ENCODE measurements at places on chromosomes 7 and 10.

DNA sequence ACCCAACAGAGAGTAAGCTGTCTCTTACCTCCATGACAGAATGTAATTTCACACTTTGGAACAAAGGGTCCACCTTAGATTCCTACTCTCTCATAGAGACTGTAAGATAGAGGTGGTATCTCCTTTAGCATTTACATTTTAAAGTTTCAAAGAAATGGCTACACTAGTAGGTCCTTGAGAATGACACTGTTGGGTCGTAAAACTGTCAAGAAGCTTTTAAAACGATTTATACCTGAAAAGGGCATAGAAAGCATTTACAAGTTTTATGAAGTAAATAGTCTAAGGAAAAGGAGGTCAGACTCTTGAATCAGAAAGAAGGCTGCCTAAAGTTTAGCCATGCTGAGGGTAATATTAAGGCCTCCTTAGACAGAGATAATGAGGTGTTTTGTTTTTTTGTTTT, 1212.4 kb upstream of the PHF14 start:
- no peak for DNase-seq

DNA sequence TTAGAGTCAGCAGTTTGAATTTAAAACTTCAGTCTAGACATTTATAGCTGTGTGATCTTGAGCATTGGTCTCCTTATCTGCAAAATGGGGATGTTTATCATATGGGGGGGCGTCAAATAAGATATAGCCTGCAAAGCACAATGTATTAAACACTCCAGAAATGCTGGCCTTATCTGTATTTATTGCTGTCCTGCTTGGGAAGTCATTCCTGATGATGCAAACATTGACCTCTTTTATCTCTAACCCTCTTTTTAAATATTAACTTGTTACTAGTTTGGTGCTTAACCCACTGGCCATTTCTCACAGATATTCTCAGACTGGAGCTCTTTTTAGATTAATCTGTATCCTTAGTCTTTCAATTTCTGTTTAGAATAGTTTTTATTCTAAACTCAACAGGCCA, 13.2 kb downstream of the MRPS33 start:
- DNase-seq: no peak

- no peak for DNase-seq
Observed at GRCh38 chr7:3453398-3453797, 152.3 kb downstream of the SDK1 start.

DNA sequence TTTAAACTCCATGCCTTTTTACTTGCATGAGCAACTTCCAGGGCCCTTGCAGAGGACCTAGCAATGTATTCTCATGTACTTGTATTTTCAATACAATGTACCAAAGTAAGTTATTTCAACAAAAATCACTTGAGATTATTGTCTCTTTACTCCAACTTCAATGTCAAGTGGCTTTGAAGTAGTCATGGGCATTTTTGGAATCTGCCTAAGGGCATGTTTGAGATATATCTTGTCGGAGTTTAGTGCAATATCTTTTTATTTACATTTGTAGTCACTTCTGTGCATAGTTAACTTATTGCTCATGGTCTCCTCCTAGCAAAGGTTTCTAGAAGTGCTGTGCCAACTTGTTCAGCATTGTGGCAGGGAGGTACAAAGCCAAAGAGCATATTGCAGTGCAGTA, 508.7 kb upstream of the SEMA3D start:
- DNase-seq: no peak

DNA sequence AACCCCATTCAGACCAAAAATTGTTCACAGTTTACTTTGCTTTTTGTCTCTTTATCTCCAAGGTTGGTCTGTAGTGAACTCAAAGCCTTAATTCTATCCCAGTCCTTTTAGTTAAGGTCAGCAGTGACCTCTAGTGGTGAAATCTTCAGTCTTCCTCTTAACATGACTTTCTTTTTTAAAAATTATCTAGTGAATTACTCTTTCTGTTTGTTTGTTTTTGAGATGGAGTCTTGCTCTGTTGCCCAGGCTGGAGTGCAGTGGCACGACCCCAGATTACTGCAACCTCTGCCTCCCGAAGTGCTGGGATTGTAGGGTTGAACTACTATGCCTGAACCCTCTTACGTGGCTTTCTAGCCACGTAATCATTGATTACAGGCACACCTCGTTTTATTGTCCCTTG, 25.0 kb downstream of the ZNF487 start:
- no peak for DNase-seq

GRCh38 chr7:82264783-82265305, 178.7 kb downstream of the CACNA2D1 start:
- DNase-seq: no peak

DNA sequence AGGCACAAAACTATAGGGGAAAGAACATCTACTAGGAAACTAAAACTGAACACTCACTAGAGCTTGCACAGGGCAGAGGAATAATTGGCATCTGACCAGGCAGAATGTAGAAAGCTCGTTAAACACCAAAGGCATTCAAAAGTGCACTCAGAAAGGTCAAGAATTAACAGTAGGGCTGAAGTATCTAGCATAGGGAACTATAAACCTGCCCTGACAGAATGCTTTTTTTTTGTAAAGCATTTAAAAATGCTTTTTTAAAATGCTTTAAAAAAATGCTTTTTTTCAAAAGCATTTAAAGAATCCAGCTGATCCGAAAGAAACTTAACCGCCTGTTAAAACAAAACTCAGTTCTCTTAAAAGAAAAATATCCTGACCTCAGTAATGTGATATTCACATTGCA, 74.6 kb upstream of the EGFR start:
- no peak for DNase-seq

DNA sequence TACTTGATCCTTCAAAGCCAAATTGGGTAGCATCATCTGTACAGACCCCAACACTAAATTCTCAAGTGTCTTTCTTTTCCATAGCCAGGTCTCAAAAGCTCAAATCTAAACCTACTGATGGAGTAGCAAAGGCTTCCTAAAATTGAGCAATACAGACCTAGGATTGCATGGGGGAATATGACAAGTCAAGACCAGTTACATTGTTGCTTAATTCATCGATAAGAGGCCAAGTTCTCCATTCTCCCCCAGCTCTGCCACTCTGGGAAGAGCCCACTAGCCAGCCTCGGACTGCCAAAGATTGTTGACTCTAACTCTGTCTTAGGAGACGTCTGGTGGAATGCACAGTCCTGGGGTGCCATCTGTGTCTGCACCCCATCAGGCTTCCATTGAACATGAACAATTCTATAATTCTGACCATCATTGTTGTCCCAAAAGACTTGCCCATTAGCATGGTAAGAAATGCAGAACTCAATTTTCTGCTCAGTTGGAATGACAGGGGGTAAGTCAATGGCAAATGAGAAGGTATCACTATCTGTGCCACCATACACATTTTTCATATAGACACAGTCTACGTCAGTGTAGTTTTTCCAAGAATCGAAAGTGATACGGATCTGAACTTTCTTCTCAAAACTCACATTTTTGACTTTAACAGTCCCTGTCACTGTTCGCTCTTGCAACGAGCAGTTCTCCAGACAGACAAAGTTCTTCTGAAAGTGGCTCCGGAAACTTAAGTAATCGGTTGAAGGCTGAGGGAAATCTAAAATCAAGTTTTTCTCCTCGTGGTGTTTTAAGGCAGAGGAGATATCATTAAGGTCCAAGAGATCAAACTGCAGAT, 2.9 kb downstream of the PPP1R3C start:
- DNase-seq: no peak

DNA sequence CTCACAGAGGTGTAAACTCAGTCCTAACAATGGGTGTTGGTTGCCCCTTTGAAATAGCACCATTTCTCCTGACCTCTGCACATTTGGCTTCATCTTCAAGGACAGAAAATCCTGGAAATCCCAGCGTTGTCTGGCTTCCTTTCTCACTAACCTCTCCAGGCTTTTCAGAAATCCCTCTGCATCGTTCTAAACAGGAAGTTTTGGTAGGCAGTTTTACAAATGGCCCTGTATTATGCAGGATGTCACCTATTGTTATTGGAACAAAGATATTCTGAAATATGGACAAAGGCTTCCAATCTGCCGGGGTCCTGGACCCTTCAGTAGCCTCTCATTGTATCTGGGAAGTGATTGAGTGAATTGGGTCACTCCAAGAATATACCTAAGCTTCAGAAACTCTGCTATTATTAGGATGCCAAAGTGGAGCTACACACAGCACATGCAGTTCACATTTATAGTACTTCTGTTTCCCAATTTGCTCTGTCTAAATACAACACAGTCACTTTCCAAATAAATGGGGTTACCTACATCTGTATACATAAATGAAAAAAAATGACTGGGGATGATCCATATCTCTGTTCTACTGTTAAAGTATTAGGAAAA, 134.8 kb upstream of the KLF6 start:
- no peak for DNase-seq

DNA sequence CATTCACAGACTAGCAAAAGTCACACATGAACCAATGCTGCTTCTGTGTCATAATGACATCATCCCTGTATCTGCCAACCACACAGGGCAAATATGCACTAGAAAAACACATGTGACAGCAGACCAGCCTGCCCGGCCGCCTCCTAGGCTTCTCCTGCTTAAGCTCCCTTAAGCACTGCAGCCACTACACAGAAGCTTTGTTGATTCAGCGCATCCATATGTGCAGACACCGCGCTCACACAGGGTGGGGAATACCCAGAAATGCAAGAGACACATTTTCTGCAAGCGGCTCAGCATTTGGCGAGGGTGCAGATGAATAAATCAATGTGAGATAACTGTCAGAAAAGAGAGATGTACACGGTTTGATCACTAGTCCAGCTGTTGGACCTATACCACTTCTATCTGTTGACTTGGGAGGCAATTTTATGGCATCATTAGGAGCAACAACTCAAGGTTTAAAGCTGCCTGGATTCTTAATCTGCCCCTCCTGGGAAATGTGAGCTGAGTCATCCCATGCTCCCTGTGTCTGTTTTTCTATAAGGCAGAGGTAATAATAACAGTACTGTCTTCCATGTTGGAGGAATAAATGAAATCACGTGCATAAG, 33.4 kb downstream of the CPXM2 start:
- no peak for DNase-seq

DNA sequence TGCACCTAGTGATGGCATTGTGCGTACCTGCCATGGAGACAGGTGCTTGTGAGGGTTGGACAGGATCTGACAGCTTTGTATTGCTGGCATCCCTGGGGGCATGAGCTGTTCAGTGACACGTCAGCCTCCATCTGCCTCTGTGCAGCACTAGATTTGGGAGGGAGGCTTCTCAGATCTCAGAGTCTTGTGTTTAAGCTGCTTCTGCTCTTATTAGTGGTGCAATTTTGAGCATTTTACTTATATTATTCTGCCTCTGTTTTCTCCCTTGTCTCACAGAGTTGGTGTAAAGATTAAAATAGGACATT, 5.1 kb downstream of the ARHGAP22 start:
- no peak for DNase-seq

DNA sequence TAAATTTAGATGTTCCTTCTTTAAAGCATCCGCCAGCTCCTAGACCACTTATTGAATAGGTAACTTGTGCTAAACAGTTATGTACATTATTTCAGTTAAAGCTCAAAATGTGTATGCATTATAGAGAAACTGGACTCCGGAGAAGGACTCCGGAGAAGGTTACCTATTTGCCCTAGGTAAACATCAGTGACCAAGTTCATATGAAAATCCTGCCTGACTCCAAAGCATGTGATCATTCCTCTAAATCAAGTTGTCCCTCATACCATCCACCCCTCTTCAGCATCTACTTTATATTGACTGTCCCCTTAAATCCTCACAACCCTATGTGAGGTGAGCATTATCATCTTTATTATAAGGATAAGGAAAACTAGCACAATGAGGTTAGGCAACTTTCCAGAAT, 147.5 kb downstream of the SRPK2 start:
- no peak for DNase-seq

DNA sequence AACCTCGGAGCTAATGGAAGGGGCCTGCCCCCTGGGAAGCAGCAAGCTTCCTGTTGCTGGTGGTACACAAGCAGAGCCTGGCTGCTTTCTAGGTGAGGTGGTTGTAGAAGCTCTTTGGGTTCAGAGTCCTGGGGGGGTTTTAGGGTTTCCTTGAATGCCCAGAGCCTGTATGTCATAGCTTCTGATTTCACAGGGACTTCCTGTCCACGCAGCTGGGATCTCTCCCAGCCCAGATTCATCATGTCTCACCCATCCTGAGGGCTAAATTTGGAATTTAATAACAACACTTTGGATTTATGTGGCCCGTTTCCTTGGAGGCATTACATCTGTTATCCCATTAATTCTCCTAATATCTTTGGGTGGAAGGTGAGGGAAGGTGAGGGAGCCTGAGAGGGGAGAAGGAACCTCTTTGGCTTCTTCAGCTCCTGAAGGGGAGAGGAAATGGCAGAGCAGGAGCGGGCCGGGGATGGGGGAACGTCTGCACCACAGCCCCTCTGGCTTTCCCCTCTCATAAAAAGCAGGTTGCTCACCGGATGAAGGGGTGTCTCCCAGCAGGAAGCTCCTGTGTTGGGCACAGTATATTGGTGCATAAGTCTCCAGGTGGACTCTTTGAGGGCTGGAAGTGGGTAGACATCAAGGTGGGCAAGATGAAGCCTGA, 19.7 kb downstream of the RPS24 start:
- no peak for DNase-seq

DNA sequence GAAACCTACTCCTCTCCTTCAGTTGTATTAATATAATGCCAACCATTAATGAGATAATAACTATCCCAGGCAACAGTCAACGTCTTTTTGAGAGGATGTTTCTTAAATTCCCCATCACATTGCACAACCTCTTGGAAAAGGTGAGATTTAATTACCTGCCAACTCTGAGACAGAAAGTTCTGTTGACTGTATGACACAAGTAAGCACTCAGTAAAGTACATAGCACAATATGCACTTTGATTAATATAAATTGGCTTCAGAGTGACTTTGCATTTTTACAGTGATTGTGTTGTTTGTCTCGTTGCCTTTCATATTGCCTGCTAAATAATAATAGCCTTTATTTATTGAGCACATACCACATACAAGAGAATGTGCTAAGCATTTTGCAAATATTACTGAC, 46.7 kb downstream of the CAV1 start:
- no peak for DNase-seq

GRCh38 chr7:149414745-149415390, 46.0 kb downstream of the ZNF777 start:
- peak; percentile 20 for DNase-seq

DNA sequence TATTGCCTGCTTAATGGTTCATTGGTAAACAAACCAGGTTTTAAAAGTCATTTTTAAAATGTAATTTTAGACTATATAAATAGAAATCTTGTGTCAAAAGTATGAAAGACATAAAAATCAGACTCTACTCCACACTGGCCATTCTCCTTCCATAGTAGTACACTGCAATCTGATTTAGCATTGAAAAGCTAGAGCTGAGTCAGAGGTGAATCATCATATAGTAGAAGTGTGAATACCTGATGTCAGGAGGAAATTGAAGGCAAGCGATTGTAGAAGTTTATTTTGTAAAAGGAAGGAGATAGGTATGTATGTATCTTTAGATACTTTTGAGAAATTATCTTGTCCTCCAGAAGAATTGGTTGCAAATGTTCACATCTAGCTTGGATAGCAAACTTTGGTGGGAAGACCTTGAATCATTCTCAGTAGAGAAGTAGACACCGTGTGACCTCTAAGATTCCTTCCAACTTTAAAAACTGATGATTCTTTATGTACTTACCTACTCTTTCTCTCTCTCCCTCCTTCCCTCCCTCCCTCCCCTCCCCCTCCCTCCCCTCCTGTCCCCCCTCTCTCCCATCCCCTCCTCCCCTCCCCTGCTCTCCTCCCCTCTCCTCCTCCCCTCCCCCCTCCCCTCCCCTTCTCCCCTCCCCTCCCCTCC, 88.1 kb downstream of the BTAF1 start:
- DNase-seq: no peak

- DNase-seq: peak; percentile 74
Observed at GRCh38 chr7:66557214-66558200, 71.2 kb upstream of the KCTD7 start.
